ENCODE measurements at places on chromosomes 7 and 10.

DNA sequence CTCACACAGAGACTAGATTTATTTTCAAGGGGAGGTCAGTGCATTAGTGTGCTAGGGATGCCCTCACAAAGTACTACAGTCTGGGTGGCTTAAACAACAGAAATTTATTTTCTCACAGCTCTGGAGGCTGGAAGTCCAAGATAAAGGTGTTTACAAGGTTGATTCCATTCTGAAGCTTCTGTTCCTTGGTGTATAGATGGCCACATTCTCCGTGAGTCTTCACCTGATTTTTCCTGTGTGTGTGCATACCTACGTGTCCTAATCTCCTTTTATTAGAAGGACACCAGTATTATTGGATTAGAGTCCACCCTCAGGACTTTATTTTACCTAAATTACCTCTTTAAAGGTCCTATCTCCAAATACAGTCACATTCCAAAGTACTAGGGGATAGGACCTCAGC lies 91.7 kb upstream of the FRMD4A start:
- no peak for DNase-seq

DNA sequence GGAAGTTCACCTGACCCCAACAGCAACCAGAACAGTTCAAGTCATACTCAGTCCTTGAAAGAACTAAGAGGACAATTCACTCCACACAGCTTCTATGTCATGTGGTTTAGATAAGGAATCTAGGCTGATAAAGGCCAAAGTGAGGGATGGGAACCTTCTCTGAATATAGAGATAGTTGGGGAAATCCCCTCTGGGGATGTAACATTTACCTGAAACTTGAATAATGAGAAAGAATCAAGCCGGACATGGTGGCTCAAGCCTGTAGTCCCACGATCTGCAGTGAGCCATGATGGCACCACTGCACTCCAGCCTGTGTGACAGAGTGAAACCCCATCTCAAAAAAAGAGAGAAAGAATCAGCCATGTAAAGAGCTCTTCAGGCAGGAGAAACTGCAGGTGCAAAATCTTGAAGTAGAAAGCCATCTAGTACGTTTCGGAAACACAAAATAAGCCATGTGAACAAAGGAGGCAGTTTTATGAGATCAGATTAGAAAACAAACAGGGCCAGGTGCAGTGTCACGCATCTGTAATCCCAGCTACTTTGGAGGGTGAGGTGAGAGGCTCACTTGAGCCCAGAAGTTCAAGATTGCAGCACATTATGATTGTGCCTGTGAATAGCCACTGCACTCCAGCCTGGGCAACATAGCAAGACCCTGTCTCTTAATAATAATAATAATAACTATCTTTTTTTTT lies 4.5 kb upstream of the DNMBP start:
- no peak for DNase-seq

- peak; percentile 20 for DNase-seq
Observed at GRCh38 chr7:1567049-1567771, 2.6 kb downstream of the PSMG3 start.

GRCh38 chr7:132891554-132891953 lies 190.3 kb downstream of the CHCHD3 start:
- no peak for DNase-seq

- no peak for DNase-seq
Observed at GRCh38 chr10:133235265-133235855, 2.3 kb upstream of the VENTX start.

DNA sequence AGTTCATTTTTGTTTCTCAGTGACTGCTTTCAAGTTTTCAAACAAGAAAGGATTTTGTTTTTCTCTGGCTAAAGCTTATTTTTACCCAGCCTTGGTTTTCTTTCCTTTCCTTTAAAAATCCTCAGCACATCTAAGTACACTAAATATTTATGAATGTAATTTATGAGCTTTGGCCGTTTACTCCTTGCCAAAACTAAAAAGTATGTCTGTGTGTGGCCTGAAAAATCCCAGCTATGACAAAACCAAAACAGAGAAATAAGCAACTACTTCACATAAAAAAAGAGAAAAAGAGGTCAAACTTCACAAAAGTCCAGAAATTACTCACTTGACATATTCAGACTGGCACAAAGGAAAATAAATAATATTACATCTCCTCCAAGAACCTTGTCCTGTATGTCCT lies 365.1 kb upstream of the NFE2L3 start:
- peak; percentile 77 for DNase-seq

DNA sequence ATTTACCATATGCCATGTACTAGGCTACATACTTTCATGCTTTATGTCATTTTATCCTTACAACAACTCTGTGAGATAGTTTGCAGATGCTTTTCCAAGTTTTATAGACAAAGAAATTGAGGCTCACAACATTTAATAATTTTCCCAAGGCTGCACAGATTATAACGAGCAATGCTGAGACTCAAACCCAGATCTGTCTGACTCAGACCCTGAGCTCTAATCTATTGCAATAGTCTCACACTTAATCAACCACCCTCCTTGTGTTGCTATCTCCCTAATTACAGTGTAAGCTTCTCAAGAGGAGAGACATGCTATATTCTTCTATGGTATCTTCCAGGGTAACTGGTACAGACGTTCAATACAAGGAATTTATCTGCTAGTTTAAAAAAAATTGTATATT lies 247.6 kb downstream of the WDR11 start:
- no peak for DNase-seq

GRCh38 chr10:102352066-102352715 lies 43.3 kb upstream of the NFKB2 start:
- peak; percentile 70 for DNase-seq

GRCh38 chr7:101099969-101100781 lies 14.9 kb downstream of the TRIM56 start:
- peak; percentile 100 for DNase-seq

- peak; percentile 26 for DNase-seq
Observed at GRCh38 chr10:29023678-29024077, 265.2 kb upstream of the LYZL1 start.

GRCh38 chr10:75434291-75434690 lies 2.9 kb downstream of the LRMDA start:
- DNase-seq, result no peak

DNA sequence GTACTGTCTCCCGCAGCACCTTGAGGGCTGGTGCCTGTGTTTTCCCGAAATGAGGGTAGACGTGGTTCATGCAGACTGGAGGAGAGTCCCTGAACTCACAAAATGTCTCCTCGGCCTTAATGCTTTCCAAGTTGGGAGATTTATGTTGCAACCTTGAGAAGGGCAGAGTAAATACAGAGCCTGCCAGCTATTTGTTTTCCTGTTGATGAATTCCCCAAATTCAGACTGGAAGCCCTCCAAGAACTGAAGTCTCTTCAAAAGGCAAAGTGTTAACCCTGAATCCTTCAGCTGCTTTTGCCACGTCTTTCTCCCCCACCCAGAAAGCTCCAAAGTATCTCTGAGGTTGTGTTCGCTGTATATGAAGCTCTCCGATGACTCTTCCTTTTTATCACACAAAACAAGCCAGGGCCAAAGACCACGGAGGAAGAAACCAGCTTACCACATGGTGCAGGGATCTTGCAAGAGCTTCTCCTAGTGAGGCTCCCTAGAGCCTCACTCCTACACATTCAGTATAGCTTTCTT lies 254.7 kb upstream of the NFE2L3 start:
- no peak for DNase-seq

DNA sequence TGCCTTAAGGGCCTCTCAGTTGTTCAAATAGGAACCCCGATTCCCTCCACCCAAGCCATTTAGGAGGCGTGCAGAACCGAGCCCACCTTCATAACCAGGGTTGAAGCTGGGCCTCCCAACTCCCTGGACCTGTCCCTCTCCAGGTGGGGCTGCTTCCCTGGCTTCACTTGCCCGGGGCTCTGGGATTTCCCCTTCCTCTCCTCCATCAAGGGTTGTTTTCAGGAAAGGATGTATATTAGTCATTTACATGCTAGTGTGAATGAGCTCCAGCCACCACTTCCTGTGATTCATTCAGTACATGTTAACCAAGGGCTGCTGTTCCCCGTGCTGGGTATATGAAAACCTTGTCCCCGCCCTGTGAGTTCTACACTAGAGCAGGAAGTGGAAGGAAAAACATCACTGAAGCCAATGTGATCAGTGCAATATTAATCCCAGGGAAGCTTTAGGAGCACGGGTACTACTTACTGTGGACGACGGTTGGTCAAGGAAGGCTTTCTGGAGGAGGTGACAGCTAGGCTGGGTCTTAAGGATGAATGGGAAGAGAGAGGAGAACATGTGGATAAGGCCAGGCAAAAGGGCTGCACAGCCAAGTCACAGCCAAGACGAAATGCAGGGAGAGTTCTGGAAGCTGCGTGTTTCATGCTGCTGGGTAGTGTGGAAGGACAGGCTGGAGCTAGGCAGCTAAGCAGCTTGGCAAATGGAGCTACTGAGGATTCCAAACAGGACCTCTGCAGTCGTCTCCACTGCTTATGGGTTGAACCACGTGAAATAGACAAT lies 150.1 kb upstream of the SHH start:
- DNase-seq, result no peak

- DNase-seq, result peak; percentile 95
Observed at GRCh38 chr10:119370111-119370741, 162.9 kb downstream of the GRK5 start.

- no peak for DNase-seq
Observed at GRCh38 chr10:33764694-33765185, 430.3 kb upstream of the NRP1 start.

- DNase-seq, result peak; percentile 97
Observed at GRCh38 chr10:3887885-3888476, 103.0 kb upstream of the KLF6 start.

GRCh38 chr7:70696201-70696754 lies 435.7 kb upstream of the GALNT17 start:
- DNase-seq, result peak; percentile 43

DNA sequence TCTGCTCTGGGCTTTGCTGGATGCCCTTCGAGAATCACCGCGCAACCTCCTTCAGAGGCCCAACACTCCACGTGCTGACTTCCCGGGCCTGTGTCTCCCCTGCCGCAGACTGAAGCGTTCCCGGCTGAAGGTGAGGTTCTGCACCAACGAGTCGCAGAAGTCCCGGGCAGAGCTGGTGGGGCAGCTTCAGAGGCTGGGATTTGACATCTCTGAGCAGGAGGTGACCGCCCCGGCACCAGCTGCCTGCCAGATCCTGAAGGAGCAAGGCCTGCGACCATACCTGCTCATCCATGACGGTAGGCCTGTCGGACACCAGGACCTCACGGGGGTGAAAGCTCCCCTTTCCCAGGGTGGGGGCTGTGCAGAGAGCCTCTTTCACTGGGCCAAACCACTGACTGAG lies 22.4 kb downstream of the LHPP start:
- DNase-seq, result no peak

GRCh38 chr10:3493621-3494020 lies 291.4 kb downstream of the KLF6 start:
- DNase-seq, result no peak

GRCh38 chr7:89002981-89003956 lies 207.7 kb upstream of the TEX47 start:
- no peak for DNase-seq
